Pulmonary artery endothelial cell (primary cell): ENCODE measurements at places on chromosomes 5 and 9.

DNA sequence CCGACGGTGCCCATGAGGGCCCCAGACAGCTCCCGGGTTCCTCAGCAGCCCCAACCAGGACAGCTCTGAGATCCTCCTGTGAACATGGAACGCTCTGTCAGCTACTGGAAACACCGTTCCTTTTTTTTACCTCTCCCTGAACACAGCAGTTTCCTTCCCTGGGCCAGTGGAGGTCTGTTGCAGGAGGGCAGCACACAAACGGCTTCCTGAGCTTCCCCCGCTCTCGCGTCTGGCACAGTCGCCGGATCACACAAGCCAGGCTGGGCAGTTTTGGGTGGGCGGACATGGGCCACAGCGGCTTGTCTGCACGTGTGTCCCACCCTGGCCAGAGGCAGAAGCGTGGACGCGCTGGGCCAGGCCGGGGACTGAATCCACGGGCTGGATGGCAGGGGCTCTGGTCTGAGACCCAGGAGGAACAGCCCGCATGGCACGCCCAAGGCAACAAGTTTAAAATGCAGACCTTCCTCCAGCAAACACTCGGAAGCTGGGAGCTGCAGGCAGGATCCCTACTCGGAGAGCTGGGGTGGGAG is 106.8 kb upstream of the SARDH start:
- no peak for DNase-seq

GRCh38 chr5:88602584-88602983 is 280.4 kb downstream of the MEF2C start:
- DNase-seq: no peak

DNA sequence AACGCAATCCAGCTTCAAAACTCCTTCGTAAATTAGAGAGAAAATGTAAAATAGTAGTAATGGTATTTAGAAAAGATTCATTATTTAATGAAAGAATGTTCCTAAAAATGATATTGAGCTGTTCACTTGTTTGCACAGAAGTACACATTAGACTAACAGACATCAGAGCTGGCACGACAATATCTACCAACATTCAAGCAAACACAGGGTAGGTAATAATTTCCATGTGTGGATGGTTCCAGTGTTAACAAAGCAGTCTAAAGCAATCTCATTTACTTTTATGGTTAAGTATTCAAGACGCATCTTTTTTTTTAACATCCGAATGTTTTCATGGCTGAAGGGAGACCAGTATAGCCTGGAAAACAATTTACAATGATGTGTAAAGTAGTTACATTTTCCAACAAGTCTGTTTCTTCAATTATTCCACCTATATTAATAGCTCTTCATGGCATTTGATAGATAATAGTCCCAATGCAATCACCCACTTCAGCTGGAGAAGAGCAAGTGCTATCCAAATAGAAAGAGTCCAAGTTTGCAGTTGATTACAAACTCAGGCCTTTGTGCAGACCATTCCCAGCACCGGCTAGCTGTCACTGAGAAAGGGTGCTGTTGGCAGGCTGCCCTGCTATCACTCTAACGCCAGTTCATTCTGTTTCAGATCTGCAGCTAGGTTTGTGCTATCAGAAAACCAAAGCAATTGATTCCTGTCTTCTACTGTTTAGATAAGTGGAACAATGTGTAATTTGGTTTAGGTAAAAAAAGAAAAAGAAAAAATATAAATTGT is 458.8 kb downstream of the DTWD2 start:
- DNase-seq: no peak

DNA sequence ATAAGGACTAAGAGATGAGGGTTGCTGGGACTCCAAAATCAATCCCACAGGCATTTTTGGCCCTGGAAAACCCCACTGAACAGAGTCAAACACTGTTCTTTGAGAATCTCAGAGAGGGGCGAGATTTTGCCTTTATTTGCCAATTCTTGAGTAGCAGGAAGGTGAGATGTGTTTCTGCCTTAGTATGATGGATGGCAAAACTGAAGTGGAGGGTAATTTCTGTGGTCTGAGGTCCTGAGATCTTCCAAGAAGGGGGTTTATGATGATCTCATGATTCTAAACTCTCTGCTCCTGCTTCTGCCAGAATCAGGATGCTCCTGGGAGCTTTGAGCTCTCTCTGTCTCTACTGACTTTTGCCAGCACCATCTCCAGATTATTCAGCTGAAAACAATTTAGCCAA is 174.8 kb upstream of the CLINT1 start:
- no peak for DNase-seq

DNA sequence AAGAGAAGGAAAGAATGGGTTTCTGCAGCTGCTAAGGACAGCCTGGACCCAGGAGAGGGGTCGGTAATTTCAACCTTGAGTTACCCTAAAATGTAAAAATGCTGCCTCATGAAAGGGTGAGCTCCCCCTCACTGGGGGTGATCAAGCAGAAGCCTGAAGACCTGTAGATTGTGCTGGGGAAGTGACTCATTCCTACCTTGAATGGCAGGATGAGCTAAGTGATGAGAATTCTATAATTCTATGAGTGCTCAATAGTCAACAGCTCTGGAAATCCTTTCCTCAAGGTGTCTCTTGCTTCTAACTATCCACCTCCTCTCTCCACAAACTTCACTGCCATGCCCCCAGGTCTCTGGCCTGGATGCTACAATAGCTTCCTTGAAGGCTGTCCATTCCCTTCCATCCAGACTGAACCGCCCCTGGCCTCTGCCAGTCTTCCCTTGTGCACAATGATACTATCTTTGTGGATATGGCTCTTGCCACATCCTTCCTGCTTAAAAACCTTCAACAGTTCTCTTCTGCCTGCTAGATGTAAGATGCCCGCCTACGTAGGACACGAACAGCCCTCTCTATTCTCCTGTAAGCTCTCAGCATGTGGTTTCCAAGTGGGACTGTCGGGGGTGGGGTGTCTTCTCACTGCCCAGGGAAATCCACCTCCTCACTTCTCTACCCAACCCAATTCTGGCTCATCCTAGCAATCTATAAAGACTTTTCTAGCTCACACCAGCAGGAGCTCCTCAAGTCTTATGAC is 50.6 kb downstream of the PTPN3 start:
- DNase-seq: no peak

DNA sequence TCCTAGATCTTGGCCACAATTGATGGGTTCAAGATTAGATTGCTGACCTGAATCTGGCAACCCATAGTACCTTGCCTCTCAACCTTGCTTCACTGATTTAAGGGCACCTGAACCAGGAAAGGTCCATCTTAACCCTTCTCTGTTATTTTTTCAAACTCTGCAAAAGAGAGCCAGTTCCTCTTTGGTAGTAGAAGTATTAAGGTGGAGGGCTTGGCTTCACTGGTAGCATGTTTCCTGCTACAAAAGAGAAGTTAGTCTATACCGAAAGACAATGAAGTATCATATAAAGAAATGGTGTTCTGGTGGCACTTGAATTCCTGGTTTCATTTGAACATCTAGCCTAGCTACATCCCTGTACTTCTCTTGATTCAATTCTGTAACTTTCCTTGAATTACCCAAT is 8.5 kb downstream of the ALG2 start:
- DNase-seq: no peak

DNA sequence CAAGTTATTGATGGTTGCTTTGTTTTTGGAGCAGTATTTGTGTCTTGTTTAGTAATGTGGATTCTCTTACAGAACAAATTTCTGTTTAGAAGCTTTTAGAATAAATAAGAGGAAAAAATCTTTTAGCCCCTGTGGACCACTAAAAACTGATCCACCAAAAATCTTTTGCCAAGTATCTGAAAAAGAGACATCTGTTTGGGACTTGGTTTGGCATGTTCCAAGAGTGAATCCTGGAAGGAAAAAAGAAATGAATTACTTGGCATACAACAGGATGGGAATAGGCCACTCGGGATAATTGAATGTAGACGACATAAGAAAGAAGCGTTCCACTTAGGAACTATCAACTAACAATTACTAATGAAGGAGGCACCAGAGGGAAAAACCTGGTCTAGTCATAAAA is 1350.1 kb upstream of the C9orf72 start:
- DNase-seq: no peak

GRCh38 chr5:128318691-128319090 is 219.4 kb downstream of the FBN2 start:
- DNase-seq: no peak

DNA sequence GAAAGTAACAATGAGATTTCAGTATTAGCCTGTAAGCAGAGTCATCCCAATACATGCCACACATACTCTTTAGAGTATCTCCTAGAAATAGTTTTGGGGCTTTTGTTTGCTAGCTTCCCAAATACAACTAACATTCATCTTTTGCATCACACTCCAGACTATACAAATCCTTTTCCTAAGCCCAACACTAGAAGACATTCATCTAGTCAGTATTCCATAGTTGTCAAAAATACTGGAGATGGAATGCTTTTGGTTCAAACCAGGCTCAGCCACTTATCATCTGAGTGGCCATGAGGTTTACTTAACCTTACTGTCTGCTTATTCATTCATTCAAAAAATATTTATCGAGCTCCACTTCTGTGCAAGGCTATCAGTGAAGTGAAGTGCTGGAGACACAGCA is 205.1 kb upstream of the SGCD start:
- no peak for DNase-seq

GRCh38 chr5:163649514-163649913 is 144.1 kb downstream of the MAT2B start:
- DNase-seq: no peak

DNA sequence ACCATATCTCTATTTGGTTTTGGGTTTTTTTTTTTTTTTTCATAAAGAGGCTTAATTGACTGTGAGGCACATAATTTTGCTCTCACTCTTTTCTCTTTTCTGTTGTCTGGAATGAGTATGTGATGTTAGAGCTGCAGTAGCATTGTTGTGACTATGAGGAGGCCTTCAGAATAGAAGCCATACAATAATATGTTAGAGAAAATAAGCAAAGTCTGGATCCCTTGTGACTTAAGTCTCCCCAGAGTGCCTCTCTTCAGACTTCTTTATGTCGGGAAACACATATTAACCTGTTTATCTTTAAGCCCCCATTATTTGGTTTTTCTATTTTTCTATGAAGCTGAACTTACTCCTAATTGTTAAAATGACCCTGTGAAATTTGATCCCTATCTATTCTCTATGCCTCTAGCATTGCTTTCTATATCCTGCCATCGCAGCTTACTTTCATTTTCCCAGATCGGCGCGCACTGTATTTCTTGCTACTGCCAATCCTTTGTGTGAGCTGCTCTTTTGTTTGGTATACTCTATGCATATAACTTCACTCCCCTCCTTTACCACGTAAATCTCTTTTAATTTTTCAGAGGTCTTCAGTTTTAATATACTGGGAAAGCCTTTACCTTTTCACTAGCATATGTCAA is 372.5 kb upstream of the KCNN2 start:
- DNase-seq: no peak

GRCh38 chr5:37197340-37198050 is 51.7 kb downstream of the CPLANE1 start:
- no peak for DNase-seq

DNA sequence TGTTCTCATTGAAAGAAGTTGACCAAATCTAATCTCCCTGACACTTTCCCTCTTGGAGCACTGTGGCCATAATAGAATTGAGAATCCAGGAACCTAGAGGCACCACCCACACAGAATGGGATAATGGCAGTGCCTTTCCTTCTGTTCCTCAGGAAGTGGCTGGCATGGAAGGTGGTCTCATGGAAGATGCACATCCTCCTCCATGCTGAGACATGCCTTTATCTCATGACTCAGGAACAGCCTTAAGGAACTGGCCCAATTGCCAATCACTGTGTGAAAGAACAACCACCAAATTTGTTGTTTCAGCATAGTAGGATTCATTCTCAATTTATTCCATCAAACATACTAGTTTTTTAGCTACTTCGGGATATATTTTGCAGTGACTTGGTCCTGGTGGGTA is 137.5 kb upstream of the RASGRF2 start:
- no peak for DNase-seq

DNA sequence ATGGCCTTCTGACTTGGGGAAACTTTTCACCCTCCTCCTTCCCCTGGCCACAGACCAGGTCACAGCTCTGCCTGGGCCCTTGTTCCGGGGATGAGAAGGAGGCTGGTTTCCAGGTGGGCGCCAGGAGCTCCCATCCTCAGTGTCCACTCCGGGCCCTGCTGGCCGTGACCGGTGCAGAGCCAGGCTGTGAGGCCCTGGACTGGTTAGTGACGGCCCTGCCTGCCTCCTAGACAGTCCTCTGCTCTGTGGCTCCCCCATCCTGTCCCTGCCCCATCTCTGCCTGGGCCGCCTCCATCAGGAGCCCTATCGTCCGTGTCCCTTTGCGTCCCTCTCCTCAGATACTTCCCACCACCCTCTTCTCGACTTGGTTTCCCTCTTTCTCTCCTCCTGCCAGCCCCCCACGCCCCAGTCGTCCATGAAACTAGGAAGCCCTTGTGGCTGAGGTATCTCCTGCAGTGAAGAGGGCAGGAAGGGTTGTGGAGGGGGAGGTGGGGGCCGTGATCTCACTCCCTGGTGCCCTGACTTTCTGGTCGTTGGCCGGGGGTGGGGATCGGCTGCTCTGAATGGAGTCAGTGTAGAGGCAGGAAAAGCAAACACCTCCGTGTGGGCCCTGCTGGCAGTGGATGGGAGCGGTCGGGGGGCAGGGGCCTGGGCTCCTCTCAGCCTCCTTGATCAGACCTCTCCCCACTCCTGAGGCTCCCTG is 15.4 kb upstream of the CERCAM start:
- no peak for DNase-seq

- DNase-seq: no peak
Observed at GRCh38 chr5:69238760-69239251, 4.1 kb downstream of the CDK7 start.

DNA sequence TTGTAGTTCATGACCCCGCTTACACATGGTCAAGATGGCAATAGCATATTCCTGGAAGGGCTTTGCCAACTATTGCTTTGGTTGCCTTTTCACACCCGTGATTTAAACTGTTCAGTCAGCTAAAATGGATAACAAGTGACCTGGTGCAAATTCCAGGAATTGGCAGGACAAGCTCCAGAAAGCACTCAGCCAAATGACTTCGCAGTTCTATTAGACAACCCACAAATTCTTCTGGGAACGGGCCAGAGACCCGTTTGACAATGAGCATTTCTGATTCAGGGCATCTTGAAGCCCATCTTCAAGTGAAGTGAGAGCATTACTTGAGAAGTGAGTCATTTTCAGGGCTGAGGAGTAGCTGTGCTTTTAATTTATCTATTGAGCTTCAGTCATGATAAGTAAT is 165.0 kb downstream of the DROSHA start:
- DNase-seq: no peak

DNA sequence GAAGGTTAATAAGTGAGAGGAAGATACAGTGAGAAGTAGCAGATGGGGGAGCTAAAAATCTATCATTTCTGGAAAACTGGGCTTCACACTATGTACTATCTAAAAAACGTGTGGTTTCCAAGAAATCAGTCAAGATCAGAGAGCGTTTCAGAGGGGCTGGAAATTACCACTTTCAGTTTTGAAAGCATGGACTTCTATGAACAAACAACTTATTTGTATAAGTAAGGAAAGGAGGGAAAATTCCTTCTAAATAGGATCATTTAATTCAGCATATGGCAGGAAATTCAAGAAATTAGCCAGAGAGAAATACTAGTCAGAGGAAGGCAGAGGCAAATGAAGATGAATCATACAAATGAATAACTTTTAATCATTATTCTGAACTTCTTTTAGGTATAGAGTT is 11.3 kb downstream of the TNC start:
- no peak for DNase-seq
